Stimulated activated CD4-positive, alpha-beta T cell treated with anti-CD3 and anti-CD28 coated beads, Interleukin-1b, Interleukin-23, amount 100 ng/mL, for 1 hour (primary cell): ENCODE measurements at places on chromosomes 2 and 18.

GRCh38 chr18:52219102-52219501 lies 120.9 kb upstream of the DCC start:
- no peak for DNase-seq

DNA sequence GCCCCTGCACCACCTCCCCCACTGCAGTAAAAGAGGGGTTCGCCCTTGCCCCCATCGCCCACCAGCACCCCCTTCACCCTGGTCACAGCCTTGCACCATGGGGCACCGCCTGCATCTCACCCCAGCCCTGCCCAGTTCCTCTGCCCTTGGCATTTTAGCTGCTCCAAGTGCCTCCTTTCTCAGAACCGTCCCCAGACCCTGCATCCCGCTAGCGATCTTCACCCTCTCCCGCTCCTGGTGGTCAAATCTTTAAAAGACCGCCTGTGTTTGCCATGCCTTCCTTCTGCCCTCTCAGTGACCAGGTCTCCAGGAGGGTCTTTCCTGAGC lies 114.7 kb upstream of the OTOS start:
- no peak for DNase-seq

GRCh38 chr2:233938676-233939370 lies 21.6 kb downstream of the TRPM8 start:
- no peak for DNase-seq

GRCh38 chr18:57333940-57334339 lies 18.4 kb upstream of the ST8SIA3 start:
- DNase-seq: no peak

- no peak for DNase-seq
Observed at GRCh38 chr2:203796248-203797010, 71.1 kb upstream of the CTLA4 start.

GRCh38 chr2:209579230-209579749 lies 155.4 kb downstream of the MAP2 start:
- no peak for DNase-seq

DNA sequence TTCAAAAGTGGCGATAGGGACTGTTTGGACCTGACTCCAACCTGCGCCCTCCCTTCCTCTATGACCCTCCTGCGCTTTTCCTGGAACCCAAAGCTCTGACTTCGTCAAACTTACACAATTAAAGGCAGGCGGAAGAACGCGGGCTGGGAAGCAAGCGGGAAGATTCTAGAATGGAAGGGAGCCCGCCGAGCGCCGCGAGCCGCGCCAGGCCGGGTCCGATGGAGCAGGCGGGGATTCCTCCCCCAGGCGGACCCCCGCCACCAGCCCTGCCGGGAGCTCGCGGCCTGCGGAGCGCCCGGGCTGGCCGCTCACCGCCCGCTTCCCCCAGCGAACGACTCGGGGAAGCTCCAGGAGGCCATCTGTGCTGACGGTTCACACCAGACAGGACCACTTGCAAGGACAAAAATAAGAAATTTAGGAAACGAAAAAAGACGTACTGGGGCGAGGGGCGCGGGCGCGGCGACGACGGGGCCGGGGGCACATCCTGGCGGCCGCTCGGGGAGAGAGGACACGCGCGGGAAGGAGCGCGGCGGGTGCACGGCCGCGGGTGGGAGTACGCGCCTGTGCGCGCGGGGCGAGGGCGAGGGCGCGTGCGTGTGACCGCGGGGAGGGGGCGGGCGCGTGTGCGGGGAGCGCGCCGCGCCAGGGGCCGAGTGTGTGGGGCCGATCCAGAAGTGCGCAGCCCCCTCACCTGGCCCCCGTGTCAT lies 1.1 kb upstream of the SALL3 start:
- DNase-seq: no peak

DNA sequence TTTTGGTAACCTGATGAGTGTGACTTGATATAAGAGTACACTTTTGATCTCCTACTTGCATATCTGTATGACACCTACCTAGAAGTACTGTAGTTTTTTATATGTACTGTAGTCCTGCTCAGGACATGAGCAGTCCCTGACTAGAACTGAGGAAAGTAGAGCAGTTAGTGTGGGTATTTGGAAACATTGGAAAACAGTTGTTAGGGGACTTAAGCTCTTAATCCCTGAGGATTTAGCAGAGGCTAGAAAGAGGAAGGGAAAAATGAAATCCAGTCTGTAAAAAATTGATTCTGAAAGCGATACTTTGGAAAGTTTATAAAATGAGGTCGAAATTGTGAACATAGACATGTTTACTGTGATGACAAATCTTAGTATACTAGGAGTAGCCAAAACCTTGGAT lies 125.6 kb downstream of the NCOA1 start:
- DNase-seq: no peak

DNA sequence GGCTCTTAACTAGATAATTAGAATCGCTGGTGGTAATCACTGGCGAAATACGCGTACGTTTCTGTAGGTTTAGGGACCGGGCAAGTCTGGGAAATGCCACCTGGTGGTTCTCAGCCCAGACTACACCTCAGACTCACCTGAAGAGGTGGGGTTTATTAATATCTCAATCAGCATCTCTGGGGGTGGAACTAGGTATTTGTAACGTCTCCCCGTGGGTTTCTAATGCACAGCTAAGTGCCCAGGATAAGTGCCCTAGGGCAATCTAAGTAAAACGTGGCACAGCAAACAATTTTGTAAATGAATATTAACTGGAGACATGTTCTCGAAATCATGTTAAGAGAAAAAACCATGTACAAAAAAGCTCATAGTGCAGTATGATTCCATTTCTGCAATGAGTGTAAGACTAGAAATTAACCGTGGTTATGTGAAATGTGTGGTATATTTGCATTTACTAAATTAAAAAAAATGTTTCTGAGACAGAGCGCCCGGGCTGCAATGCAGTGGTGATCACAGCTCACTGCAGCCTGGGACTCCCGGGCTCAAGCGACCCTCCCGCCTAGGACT lies 760 bp upstream of the CNOT11 start:
- DNase-seq: no peak

DNA sequence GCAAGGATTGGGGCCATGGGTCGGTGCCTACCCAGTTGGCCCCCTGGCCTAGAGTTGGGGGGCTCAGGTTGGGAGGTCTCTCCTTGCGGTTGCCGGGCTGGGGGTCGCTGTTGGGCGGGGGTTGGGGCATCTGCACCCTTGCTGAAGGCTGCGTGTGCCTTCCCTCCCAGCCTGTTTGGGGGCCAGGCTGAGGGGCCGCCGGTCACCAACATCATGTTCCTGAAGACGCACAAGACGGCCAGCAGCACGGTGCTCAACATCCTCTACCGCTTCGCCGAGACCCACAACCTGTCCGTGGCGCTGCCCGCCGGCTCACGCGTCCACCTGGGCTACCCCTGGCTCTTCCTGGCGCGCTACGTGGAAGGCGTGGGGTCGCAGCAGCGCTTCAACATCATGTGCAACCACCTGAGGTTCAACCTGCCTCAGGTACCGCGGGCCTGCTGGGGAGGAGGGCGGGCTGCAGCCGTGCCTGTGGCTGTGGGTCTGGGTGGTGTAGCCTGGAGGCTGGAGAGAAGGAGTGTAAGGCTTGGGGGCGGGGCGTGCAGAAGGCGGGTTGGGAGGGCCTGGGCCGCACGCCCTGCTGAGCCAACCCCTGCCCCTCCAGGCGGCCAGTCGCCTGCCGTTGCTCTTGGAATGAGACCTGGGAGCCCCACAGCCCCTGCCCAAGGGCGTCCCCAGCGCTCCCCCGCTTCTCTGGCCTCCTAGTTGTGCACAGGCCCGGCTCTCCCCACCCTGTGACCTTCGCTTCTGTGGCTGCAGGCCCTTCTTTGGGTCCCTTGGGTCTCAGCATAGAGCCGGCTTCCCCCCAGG lies 7.2 kb upstream of the NEU4 start:
- DNase-seq: no peak

GRCh38 chr2:149028377-149028776 lies 10.1 kb upstream of the LYPD6B start:
- DNase-seq: no peak

- no peak for DNase-seq
Observed at GRCh38 chr2:26471289-26471688, 6.6 kb downstream of the OTOF start.

- DNase-seq: no peak
Observed at GRCh38 chr18:40160361-40160760, 1794.7 kb upstream of the PIK3C3 start.

DNA sequence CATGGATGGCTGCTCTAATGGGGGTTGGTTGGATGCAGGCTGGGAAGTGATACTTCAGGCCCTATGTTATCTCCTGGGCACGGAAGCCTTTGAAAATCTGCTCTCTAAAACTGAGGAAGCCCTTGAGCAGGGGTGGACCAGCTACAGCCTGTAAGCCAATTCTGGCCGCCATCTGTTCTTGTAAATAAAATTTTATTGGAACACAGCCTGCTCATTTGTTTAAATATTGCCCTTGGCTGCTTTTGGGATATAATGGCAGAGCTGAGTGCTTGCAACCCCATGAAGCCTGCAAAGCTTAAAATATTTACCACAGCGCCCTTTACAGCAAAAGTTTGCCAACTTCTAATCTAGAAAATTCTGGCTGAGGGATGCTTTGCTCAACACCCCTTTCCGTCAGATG lies 11.9 kb upstream of the IGFBP2 start:
- no peak for DNase-seq

- no peak for DNase-seq
Observed at GRCh38 chr2:26161926-26162325, 11.0 kb upstream of the GAREM2 start.

DNA sequence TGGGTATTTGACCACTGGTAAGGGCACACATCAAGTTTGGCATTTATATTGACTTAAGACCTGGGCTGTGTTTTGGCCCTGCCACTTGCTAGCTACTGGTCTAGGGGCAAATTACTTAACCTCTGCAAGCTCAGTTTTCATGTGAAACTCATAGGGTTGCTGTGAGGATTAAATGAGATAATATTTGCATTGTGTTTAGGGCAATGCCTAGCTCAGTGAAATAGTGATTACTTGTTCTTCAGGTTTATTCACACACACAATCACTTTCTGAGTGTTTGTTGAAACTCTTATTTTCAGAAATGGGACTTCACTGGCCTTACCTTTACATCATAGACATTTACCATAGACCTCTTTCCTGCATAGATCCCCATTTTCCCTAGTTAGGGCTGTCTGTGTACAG lies 12.3 kb downstream of the CERS6 start:
- no peak for DNase-seq

DNA sequence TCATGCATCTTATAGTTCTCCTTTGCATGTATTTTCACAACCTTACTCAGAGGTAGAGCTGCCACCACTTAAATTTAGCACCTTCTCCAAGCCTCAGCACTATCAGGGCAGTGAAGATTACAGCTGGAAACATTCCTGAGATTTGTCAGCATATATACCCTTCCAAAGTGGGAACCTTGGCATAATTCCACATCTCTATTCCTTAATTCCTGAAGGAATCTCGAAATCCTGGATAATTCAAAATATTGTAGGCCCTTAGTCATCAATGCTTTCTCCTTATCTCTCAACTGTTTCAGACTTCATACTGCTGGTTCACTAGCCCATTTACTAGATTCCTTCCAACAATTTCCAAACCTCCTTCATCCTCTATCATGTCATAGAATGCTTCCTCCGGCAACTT lies 87.4 kb downstream of the ITSN2 start:
- no peak for DNase-seq

DNA sequence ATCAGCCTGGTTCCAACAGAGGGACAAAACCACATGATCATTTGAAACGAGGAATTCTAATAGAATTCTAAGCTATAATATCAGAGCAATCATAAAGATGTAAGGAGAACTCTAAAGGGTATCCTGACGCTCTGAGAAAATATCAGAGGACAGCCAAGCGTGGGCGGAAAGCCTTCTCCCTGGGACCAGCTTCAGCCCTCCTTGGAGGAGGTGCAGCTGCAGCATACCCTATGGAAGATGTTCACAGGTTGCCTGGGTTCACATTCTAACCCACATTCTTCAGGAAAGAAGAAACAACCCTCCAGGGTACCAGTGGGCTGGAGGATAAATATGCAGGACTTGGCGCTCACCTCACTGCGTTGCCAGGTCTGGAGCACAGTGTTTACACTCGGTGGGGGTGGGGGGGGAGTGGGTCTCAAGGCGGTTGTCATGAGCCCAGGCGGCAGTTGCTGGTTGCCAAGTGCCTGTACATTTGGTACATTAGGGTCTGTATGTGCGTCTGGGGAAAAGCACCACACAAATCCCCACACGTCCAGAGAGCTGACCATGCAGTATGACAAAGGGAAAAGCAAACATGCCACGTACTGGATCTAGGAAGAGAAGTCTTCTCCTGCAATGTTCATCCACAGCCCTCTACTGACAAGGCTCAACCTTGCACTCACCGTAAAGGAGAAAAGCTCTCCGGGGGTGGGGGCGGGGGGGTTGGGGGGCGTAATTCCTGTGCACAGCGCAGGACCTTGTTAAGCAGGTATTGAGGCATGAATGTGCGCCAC lies 80.5 kb downstream of the CDH19 start:
- DNase-seq: no peak

GRCh38 chr2:11996618-11997017 lies 250.2 kb downstream of the LPIN1 start:
- no peak for DNase-seq

GRCh38 chr18:56481751-56482150 lies 156.6 kb downstream of the TXNL1 start:
- DNase-seq: no peak

- DNase-seq: no peak
Observed at GRCh38 chr18:3186678-3187658, 32.8 kb downstream of the MYOM1 start.

- no peak for DNase-seq
Observed at GRCh38 chr2:237254911-237255578, 158.9 kb downstream of the COL6A3 start.

- no peak for DNase-seq
Observed at GRCh38 chr18:58481321-58482180, 147.3 kb downstream of the ALPK2 start.
